ENCODE measurements at places on chromosomes 4 and X.

DNA sequence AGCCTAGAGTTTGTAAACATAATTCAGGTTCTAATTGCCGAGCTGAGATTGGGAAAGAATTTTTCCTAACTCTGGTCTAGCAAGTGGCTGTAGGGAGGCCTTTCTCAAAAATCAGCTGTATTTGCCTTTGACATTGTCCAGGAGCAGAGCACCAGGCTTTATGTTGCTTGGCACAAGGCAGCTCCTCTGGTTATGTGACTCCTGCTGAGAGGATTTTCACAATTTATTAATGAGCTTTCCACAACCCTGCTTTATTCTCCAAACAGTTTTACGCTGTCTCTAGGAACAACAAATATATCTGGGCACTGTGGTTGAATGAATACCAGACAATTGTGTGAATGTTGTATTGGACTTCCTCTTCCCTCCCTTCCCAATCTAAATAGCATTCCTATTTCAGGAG is 14.9 kb downstream of the LSM6 start:
- DNase-seq, result no peak

DNA sequence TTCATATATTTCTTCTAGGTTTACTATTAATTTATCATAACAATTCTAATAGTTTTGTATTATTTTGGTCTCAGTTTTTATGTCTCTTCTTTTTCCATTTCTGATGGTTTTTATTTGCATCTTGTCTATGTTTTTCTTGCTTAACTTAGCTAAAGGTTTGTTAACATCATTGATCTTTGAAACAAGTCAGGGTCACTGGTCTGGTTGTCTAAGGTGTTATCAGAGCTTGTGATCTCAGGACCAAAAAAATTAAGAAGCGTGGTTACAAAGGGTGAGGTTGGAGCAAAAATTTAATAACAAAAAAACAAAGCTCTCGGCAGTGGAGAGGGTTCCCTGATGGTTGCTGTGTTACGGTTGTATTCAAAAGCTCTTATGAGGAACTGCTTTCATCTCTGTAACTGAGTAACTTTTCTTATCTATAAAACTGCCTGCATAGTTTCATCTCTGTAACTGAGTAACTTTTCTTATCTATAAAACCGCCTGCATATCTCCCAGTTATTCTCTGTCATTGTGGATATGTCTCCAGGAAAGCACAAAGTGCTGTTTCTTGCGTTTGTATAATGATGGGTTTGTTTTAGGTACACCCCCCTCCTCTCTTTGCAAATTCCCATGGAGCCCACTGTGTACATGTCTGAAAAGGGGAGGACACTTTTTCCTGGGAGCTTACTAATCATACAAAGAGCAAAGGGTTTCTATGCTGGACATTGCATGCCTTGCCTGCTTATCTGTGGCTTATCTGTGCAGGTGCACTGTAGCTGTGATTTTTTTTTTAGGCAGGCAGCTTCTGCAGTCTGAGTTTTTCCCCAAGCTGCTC is 62.4 kb upstream of the UGT2B15 start:
- no peak for DNase-seq

GRCh38 chrX:134761788-134762187 is 103.5 kb upstream of the PLAC1 start:
- DNase-seq, result no peak

DNA sequence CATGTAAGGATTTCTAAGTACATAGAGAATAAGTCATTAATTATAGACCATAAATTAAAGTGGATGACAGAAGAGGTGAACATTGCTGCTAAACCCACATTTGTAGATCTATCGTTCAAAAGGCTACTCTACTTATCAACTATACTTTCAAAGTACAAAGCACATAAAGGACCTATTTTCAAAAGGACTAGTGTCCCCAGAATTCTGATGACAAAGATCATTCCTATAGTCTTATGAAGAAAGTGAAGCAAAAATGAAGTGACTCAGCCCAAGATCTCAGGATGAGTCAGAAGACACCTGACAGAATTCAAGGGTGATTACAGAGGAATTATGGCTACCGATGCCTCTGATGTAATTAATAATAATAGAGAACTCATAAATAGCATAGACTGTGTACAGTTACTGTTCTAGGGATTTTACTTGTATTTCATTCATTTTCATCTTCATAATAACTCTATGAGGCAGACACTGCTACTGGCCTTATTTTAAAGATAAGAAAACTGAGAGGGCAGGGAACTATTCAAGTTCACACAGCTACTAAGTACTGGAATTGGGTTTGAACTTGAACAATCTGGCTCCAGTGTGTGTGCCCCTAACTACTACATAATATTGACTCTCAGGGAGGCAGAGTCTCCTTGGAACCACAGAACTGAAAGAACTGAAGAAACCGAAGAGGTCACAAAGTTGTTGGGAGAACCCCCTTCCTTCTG is 17.1 kb downstream of the USP46 start:
- DNase-seq, result peak; percentile 41

DNA sequence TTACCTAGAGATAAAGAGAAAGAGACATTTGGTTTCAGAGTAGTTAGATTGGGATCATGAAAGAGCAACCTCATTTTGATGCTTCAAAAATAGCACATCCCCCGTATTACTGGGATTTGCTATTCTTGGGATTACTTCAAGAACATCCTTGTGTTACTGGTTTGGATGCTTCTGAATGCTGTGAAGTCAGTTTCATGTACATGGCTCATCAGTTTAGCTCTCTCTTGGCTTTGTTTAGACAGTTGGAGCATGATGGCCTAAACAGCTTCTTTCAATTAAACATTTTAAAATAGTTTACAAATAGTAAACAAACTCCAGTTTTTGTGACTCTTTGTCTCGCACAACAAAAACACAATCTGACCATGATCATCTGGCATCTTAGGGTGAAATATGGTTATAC is 23.9 kb downstream of the HTT start:
- DNase-seq, result no peak

GRCh38 chr4:24646798-24647460 is 62.6 kb upstream of the DHX15 start:
- DNase-seq, result no peak

DNA sequence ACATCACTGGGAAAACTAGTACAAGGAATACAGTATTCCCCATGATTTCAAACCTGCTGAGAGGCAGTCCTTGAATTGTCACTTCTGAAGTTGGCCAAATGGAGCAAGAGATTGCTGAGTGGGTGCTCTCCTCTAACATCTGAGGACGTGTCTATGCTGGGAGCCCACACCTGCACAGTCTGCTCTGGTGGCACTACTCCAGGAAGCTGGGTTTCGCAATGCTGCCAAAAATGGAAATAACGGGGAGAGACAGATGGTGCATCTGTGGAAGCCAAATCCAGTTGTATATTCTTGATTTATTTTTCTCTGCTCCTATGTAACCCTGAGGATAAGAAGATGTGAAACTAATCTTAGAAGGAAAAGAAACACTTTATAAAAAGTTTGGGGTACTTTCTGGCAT is 240.1 kb upstream of the CTSO start:
- no peak for DNase-seq

DNA sequence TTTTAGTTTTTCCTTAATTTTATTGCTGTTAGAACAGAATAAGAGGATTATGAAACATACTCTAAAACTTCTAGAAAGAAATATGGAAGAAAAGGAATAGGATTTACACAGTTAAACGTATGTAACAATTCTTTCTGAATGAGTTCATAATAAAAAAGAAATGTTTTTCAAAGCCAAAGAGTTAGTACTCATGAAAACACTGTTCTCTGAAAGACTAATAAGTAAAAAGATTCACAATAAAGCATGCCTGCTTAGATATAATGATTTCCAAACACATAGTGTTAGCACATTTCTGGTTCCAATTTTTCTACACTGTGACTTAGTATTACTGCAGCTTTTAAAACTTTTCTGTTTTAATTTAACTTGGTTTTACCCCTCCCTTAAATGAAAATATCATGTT is 49.8 kb upstream of the PRSS48 start:
- no peak for DNase-seq

DNA sequence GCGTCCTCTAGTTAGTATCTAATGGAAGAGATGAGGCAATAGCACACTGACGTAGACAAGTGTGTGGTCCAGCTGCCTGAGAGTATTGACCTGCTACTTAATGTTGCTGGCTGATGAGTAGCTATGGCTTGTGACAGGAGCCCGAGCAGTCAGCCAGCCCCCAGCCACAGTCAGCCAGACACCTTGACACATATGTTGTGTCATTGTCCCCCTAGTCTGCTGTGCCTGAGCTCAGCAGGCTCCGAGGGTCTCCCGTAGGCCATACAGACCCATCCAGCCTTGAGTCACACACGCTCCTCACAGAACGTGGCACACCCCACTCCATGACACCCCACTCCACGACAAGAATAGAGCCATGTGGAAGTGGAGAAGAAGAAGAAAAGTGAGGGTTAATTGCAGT is 362.1 kb downstream of the UNC5C start:
- DNase-seq, result no peak

- no peak for DNase-seq
These were observed 51.3 kb upstream of the NPNT start for GRCh38 chr4:105843941-105844340.

DNA sequence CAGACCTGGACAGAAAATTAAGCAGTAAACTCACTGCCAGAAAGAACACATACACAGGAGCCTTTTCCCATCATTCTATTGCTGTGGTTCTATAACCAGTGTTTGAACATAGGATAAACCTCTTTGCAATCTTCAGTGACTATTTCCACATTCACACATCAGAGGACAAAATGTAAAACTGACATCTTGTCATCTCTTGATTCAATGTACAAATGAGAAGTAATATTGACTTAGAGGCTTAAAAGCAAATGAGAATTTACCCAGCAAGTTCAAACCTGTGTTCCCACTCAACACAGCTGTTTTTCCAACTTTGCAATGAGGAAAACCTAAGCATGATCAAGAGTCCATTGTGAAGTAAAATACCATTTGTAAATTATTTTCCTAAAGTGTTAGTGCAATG is 307.1 kb upstream of the CPXCR1 start:
- no peak for DNase-seq

GRCh38 chrX:48511560-48511959 is 2.8 kb downstream of the PORCN start:
- DNase-seq, result no peak

DNA sequence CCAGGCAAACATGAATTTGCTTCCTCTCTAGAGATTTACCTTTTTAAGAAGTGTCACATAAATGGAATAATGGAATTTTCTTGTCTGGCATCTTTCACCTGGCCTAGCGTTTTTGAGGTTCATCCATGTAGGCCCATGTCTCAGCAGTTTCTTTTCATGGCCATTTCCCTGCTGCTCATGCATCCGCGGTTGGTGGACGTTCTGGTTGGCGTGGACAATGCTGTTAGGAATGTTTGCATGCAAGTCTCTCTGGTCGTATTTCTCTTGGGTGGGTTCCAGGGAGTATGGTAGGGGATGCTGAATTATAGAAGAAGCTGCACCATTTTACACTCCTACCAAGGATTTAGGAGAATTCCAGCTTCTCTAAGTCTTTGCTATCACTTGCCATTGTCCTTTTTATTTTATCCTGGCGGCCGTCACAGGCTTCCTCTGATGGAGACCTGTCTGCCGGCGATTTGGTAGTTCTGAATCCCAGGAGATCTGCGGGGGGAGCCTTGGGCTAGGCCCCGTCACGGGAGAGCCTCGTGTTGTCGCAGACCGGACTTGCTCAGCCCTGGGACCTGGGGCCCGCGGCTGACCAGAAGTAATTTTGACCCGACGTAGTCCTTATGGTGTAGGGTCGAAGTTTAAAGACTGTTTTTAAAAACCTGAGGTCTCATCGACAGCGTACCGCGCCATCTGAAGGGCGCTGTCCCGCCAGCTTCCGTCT is 56.9 kb upstream of the TADA2B start:
- DNase-seq, result peak; percentile 84

DNA sequence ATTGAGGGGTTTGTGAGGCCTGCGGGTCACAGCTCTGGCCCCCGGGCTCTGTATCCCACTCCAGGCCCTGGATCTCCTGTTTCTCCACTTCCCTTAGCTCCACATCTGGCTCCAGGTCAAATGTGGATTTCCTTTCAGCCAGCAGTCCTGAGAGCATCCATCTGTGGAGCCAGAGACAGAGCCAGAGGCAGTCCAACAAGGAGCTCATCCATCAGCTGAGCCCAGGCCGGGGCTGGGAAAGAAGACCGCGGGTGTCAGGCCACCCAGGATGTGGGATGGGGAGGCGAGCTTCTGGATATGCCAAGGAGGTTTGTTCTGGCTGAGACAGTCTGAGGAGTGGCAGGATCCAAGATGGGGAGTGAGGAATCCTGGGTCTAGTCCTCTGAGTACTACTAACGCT is 91.7 kb downstream of the EFNB1 start:
- no peak for DNase-seq

DNA sequence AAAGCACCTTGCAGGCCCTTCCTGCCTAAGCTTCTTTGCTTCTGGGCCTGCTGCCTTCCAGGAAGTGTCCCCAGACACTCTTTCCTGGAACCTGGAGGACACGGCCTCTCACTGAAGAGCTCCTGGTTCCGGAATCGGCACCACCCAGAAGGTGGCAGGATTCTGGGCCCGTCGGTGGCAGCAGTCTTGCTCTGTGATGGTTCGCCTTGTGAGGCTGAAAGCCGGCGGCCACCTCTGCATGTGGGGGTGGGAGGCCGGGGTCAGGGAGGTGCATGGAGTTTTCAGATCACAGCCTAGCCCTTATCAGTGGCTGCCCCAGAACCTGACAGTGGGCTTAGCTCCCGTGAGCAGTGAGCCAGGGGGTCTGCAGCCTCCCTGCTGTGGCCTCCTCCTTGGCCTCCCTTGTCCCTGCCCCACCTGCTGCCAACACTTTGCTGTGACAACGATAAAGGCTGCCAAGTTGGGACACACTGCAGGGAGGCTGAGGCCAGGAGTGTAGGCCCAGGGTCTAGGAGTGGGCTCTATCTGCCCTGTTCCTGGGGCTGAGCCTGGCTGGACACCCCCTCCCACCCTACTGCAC is 30.8 kb upstream of the GPR78 start:
- DNase-seq, result no peak

GRCh38 chr4:110268352-110268751 is 69.9 kb upstream of the ELOVL6 start:
- no peak for DNase-seq

DNA sequence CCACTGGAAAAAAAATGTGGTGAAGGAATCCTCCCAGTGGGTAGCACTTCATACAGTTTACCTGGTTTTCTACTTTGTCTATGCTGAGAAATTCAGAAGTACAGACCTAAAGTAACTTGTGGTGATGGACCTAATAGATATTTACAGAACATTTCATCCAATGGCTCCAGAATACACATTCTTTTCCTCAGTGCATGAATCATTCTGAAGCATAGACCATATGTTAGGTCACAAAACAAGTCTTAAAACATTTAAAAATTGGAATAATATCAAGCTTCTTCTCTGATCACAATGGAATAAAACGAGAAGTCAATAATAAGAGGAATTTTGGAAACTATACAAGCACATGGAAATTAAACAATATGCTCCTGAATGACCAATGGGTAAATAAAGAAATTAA is 450.1 kb upstream of the INTU start:
- no peak for DNase-seq

DNA sequence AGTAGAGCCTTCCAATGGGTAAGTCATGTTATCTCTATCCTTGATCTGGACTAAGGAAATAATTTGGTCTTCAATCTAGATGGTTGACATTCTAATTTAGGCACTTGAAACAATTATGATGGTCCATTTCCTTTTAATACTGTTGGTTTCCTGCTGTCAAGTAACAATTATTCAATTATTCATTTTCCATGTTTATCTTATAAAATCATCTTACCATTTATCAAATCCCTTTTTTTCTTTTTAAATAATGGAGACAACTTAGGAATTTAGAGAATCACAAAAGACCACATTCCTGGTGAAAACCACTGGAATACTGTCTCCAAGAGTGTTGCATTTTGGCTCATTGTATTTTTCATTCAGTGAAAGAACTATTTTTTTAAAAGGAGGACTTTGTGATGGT is 148.7 kb upstream of the CTSO start:
- DNase-seq, result no peak

Measured in brain microvascular endothelial cell (primary cell).